ENCODE measurements at places on chromosomes 16 and 17.

GRCh38 chr17:42979511-42980273 lies at the start of gene PTGES3L:
Gene PTGES3L (minus strand): TSS chr17:42980080. CDS start chr17:42980053, 27 bp downstream.
- DNase-seq = peak; percentile 76

GRCh38 chr16:53078765-53079485 lies 24.1 kb downstream of the CHD9 start:
- peak; percentile 46 for DNase-seq

DNA sequence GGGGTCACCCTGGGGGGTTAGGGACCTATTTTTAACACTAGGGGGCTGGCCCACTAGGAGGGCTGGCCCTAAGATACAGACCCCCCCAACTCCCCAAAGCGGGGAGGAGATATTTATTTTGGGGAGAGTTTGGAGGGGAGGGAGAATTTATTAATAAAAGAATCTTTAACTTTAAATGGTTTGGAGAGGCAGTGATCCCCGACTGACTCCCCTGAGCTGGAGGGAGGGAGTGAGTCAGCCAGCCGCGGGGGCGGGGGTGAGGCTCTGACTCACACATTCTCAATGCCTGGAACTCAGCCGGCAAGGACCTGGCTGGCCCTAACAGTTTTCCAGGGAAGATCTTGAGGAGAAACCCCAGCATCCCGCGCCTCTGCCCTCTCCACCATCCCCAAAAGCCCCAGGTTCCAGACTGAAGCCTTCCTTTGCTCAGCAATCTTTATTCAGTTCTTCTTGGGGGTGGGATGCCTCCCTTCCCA lies 1.5 kb downstream of the HCFC1R1 start:
- peak; percentile 50 for DNase-seq

GRCh38 chr17:42408061-42408460 lies 15.0 kb downstream of the CAVIN1 start:
- DNase-seq = peak; percentile 63

GRCh38 chr16:55189682-55190636 lies 134.0 kb upstream of the IRX6 start:
- DNase-seq = no peak

DNA sequence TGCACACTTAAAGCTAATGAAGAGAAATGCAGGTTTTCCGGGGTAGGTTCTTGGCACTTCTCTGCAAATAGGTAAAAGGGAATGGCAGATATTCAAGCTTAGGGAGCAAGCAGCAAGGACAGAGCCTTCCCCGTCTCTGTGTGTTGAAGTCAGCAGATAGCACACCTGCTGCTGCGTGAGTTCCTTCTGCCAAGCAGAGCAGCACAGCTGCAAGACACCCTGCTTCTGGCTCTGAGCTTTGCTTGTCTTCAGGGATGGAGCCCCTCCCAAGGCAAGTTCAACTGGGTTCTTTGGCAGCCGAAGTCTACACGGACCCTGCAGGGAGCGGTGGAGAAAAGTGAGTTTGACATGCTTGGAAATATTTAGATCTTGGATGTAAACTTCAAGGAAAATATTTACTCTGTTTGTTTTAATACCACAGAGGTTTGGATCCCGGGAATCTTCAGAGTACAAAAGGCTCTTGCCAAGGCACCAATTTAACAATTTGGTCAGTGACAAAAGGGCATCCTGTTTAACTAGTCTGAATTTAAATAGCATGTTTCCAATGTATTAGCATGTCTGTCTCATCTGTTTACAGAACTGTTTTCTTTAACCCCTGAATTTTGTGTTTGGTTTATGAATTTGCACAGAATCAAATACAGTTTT lies 113.4 kb upstream of the KCNJ16 start:
- peak; percentile 9 for DNase-seq

DNA sequence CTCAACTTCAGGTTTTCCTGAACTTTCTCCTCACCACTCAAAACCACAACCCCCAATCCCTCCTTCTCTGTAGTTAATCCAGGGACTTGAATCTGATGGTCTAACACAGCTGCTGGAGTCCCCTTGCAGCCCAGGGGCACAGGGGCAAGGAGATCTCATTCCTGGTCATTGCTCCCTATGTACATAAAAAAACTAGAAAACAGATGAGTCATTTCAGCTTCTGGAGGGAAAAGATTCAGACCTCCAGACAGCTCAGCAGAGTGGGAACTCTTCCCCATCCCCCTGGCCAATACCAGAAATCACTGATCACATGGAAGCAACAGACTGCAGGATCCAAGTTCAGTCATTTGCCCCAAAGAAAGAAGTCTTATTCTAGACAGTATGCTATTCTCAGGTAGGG lies 62.1 kb downstream of the DYNLRB2 start:
- no peak for DNase-seq

DNA sequence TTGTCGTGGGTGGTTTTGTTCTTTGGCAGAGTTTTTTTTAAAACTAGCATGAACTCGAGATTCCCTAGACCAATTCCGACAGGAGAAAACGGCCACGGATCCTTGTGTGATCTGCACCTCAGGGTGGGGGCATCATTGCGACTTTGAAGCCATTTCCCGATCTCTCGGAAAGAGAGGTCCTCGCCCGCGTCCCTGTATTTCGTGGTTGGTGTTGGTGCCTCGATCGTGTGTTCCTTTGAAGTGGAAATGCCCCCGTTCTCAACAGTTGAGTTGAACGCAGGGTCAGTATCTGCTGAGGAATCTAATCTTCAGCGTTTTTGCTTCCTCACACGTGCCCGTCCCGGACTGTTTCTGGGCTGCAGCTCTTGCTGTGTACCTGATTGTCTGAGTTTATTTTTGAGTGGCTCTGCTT lies 1.1 kb downstream of the CRAMP1 start:
- no peak for DNase-seq

GRCh38 chr17:45573924-45574770 lies 83.6 kb upstream of the PLEKHM1 start:
- peak; percentile 4 for DNase-seq

- no peak for DNase-seq
Observed at GRCh38 chr17:29777663-29778062, 152.4 kb downstream of the SSH2 start.

DNA sequence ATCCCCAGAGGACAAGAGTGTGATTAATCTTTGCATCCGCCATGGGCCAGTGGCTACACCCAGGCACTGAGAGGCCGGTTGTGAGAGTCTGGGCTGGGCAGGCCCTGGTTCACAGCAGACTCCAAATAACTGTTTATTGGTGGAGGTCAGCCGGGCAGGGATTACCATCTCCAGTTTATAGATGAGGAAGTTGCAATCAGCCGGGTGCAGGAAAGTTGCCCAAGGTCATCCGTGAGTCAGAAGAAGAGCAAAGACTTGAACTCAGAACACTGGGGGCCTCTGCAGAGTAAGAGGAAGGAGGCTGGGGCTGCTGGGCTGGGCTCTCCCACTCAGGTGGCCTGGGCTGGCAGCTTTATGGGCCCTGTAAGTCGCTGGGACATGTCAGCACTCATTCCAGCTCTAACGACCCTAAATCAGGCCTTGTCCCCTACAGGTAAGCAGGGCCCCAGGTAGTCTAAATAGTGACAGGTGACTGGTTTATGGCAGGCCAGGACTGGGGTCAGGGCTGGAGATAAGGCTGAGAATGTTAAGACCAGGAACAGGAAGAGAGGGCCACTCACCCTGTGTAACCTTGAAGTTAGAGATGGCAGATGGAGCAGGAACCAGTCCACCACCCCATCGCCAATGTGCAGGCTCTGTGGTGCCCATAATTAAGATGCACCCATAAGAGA lies 2.1 kb upstream of the CA4 start:
- no peak for DNase-seq

GRCh38 chr16:9090101-9090959 lies 1.1 kb upstream of the HAPSTR1 start:
- peak; percentile 65 for DNase-seq

- no peak for DNase-seq
Observed at GRCh38 chr17:21223086-21223485, 9.1 kb upstream of the TMEM11 start.

- no peak for DNase-seq
Observed at GRCh38 chr17:68710976-68711375, 109.8 kb upstream of the FAM20A start.

- peak; percentile 29 for DNase-seq
Observed at GRCh38 chr17:50565402-50566350, 5.2 kb downstream of the CACNA1G start.

DNA sequence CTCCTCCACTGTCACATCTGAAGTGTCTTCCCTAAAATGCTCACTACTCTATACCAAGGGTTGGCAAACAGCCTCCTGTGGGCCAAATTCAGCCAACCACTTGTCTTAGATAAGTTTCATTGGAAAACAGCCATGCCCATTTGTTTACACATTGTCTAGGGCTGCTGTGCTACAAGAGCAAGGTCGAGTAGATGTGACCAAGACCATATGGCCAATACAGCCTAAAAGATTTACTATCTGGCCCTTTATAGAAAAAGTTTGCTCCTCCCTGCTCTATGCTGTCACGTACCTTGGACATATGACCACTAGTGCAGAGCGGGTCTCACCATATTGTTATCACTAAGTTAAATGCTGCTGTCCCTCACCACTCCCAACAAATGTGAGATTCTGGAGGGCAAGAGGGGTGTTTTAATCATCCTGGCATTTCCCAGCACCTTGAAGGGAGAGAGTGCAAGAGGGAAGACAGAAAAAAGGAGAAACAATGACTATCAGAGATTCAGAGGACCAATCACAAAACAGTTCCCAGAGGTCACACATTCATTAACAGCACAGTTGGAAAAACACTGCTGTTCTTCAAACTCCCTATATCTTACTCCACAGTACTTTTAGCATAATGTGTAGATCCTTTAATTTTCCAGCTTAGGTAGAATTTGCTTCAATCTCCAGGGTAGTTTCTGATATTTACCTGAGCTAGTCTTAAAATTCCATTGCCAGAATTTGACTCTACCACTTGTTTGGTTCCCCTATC lies 13.2 kb downstream of the LSM12 start:
- DNase-seq = no peak

GRCh38 chr17:64164596-64165285 lies 34.8 kb upstream of the ERN1 start:
- DNase-seq = no peak

GRCh38 chr17:17186051-17186450 lies 20.1 kb downstream of the PLD6 start:
- DNase-seq = no peak

DNA sequence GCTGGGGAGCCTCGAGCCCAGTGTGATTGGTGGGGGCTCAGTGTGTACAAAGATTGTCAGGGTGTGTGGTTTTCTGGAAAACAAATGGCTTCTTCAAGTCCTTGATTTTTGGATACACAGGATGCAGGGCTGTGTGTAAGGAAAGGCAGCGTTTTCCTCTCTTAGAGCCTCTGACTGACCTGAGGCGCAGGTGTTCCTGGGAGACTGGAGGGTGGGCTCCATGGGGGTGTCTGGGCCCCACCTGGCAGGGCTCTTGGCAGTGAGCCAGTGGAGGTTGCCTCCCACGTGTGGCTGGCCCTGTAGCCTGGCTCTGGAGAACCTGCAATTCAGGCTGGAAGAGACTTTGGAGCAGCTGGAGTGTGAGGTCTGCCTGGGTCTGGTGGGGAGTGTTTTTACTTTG lies 5.0 kb downstream of the FOXK2 start:
- no peak for DNase-seq

- no peak for DNase-seq
Observed at GRCh38 chr17:77248216-77249114, 107.7 kb downstream of the SEC14L1 start.

DNA sequence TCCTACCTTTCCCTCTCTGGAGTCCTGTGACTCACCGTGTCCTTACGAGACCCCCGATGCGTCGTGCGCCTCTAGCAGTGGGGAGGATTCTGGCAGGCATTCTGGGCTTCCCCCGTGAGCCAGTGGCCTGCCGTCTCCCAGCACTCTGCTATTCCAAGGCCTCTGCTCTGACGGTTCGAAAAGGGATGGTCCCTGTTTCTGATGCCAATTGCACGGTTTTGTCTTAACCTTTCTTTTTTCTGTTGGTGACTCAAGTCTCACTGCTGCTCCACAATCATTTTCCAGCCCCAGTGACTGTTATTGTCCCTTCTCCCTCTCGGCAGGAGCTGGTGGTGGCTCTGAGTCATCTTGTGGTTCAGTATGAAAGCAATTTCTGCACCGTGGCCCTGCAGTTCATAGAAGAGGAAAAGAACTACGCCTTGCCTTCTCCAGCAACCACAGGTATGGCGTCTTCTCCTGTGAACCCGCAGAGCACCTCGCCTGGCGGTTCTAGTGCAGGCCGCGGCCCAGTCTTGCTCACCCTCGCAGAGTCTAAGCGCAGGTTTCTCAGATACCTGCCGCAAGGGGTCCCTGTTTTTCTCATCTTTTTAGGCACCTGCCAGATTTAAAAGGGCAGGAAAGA lies 100.1 kb upstream of the CHMP6 start:
- DNase-seq = peak; percentile 74

Data from K562 (cell line).